Effector memory CD8-positive, alpha-beta T cell (primary cell): ENCODE measurements at places on chromosomes 3 and 15.

DNA sequence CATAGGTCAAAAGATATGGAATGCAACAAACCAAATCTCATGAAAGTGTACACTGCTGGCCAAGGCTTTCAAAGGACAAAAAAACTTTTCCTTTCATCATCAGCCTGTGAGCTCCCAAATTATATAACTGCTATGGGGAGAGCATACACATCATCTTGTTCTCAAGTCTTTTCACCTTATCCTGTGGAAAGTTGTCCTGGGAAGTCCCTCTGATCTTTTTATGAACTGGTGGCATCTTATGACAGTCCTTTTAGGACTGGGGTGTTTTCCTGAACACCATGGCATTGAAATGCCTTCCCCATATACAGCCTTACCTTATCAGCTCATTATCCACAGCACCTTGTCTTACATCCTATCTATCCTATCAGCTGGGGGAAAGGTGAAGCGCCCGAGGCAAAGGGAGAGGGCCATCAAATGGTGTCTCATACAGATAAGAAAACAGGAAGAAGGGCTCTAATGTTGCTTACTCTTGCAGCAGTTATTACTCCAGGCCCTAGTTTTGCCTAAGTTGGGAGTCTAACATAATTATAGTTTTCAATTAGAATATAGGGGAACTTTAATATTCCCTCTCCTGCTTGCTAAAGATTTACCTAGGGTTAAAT lies 61.5 kb upstream of the GOLIM4 start:
- H3K27ac ChIP-seq: no peak overlapping the region
- no peaks in the 10 kb centered on the region for H3K27me3 ChIP-seq
- H3K4me3 ChIP-seq: no peak overlapping the region
- H3K36me3 ChIP-seq: no peaks in the 10 kb centered on the region
- DNase-seq: no peak

GRCh38 chr15:40264321-40265153 lies 18.3 kb downstream of the ANKRD63 start:
- DNase-seq: no peak
- H3K36me3 ChIP-seq: peaks cover 3% of the 10 kb centered on the region
- H3K4me3 ChIP-seq: no peak overlapping the region
- H3K27ac ChIP-seq: no peak overlapping the region
- H3K27me3 ChIP-seq: peaks cover 10% of the 10 kb centered on the region

GRCh38 chr3:55616803-55617202 lies 129.7 kb upstream of the WNT5A start:
- DNase-seq: no peak
- H3K4me3 ChIP-seq: no peak overlapping the region
- no peaks in the 10 kb centered on the region for H3K27me3 ChIP-seq
- H3K27ac ChIP-seq: no peak overlapping the region

DNA sequence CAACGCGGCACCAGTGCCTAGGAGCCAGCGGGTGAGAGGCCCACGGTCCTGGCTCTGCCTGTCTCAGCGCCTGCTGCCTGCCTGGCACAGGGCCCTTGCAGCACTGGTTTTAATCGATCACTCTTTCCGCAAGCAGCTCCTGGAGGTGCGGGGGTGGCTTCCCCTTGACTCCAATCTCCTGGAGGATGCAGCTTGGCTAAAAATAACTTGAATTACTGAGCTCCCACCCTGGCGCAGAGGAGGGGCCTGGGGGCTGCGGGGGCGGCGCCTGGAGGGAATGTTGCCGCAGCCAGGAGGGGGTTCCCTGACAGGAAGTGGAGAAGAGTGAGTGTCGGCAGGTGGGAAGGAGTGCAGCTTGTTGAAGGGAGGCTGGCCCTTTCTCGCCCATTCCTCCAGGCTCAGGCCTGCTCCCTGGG lies 9.9 kb upstream of the RPL29 start:
- no peak for DNase-seq
- no peaks in the 10 kb centered on the region for H3K27me3 ChIP-seq
- H3K36me3 ChIP-seq: no peaks in the 10 kb centered on the region
- no peak overlapping the region for H3K4me3 ChIP-seq
